Thoracic aorta (tissue), 2 donors: ENCODE measurements at places on chromosomes 16 and 17.
A peak's percentile ranks its signal among the peaks of the same experiment; 100 is the strongest.

GRCh38 chr17:12900474-12900873 is 111.2 kb downstream of the ARHGAP44 start:
- no peak for DNase-seq
- H3K36me3 ChIP-seq = peaks cover 7% of the 10 kb centered on the region
- no peaks in the 10 kb centered on the region for H3K4me1 ChIP-seq
- H3K4me3 ChIP-seq = no peak overlapping the region
- H3K27me3 ChIP-seq = no peaks in the 10 kb centered on the region

DNA sequence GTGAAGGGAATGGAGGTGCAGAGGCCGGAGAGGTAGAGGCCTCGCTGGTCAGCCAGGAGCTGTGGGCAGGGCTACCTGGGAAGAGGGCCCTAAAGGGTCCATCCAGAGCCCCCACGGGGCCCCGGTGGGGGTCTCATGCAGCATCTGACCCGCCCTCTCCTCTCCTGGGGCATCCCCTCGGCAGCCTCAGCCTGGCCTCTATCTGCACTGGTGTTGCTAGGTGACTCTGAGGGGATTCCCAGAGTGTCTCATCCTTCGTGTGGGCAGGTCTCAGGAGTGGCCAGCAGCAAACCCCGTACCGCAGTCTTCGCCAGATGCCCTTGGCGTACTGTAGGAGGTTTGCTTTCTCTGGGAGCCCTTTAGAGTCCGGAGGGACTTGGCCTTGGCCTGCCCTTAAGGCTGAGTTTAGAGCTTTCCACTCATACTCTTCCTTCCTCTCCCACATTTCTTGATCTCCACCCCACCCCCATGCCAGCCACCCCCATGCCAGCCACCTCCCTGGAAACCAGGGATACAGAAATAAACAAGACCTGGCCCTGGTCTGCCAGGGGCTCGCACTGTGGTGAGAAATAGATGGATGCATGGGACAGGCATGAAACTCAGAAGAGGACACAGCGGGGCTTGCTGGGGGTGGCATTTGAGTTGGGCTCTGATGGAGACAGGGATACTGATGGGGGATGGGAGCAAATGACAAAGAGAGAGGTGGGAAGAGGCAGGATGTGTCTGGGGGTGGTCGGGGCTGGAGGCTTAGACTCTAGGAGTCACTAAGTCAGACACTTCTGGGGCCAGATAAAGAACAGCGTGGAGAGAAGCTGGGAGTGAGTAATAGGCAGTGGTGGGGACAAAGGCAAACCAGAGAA is 9.9 kb downstream of the SLC5A10 start:
- DNase-seq = no peak
- H3K36me3 ChIP-seq = no peaks in the 10 kb centered on the region
- no peak overlapping the region for H3K27ac ChIP-seq
- H3K4me3 ChIP-seq = no peak overlapping the region

DNA sequence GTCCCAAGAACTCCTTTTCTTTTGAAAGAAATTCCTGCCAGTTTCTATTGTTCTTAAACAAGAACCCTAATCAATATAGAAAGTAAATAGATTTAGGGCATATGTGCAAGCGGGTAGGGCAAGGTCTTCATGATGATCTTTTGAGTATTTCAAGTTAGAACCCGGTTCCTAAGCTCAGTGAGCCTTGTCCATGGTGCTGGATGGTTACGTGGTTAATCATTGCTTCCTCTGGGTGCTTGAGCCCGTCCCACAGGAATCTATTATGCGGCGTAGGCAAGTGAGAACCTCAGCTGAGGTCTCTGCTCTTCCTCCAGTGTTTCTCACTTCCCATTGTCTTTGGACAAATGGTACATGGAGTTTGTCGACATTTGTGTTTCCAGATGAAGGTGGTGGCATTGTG is 580.8 kb upstream of the EEF2KMT start:
- no peak for DNase-seq
- no peaks in the 10 kb centered on the region for H3K4me1 ChIP-seq
- H3K36me3 ChIP-seq = no peaks in the 10 kb centered on the region
- H3K4me3 ChIP-seq = no peak overlapping the region
- no peaks in the 10 kb centered on the region for H3K27me3 ChIP-seq

GRCh38 chr17:72624652-72625051 is 467.8 kb downstream of the SLC39A11 start:
- no peak overlapping the region for H3K27ac ChIP-seq
- no peaks in the 10 kb centered on the region for H3K4me1 ChIP-seq
- no peak overlapping the region for H3K4me3 ChIP-seq
- no peaks in the 10 kb centered on the region for H3K36me3 ChIP-seq

GRCh38 chr17:28228986-28229729 is 89.8 kb upstream of the TMEM97 start:
- peaks cover 9% of the 10 kb centered on the region for H3K4me1 ChIP-seq
- no peak overlapping the region for H3K4me3 ChIP-seq
- no peak overlapping the region for H3K27ac ChIP-seq
- no peaks in the 10 kb centered on the region for H3K36me3 ChIP-seq
- no peak for DNase-seq

- H3K4me3 ChIP-seq = no peak overlapping the region
- H3K27ac ChIP-seq = no peak overlapping the region
- no peaks in the 10 kb centered on the region for H3K4me1 ChIP-seq
- DNase-seq = no peak
These were observed 31.2 kb downstream of the PITPNM3 start for GRCh38 chr17:6525141-6525540.

DNA sequence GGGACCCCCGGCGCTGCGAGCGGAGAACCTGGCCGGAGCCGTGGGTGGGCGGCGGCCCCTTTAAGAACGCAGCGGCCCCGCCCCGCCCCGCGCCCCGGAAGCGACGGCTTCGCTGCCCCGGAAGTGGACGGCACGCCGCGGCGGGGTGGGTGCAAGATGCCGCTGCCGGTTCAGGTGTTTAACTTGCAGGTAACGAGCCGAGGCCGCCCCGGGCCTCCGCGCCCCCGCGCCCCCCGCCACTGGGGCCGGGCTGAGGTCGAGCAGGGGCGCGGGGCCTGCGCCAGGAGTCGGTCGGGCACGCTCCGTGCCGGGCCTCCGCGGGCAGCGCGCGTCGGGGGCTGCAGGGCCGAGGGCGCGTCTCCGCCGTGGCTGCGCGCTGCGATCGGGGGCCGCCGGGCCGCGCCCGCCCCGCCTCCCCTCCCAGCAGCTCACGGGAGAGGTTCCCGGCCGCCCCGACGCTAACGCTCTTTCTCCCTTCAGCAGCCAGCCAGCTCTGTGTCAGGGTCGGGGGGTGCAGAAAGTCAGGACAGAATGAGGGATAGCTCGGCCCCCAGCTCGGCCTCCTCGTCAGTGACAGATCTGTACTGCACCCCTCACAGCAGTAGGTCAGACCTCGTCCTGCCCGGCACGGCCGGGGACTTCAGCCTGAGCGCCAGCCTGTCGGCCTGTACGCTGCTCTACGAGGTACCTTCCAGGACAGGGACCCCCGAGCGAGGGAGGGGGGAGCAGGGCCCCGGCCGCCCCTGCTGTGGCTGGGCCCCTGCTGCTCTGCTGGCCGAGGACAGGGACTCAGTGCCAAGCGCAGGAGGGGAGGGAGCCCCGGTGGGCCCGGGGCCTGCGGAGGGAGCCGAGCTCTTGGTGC is at the start of the genes GPS1 and RFNG:
Gene GPS1, plus strand, starts transcription at position 123 of the 862 bp plus-strand sequence. Its CDS starts 34 bp downstream, at position 157.
Gene RFNG, minus strand, starts transcription at position 36 of the 862 bp plus-strand sequence. CDS start 45 bp downstream, outside the sequence.
- H3K4me1 ChIP-seq = peaks cover 38% of the 10 kb centered on the region
- no peak within 1 kb of the TSS for H3K27ac ChIP-seq
- H3K27me3 ChIP-seq = no peaks in the 10 kb centered on the region

GRCh38 chr17:69339937-69340336 is 13.0 kb upstream of the ABCA5 start:
- no peak overlapping the region for H3K27ac ChIP-seq
- no peak overlapping the region for H3K4me3 ChIP-seq
- DNase-seq = no peak
- no peaks in the 10 kb centered on the region for H3K36me3 ChIP-seq

- H3K4me1 ChIP-seq = no peaks in the 10 kb centered on the region
- no peak for DNase-seq
- no peaks in the 10 kb centered on the region for H3K36me3 ChIP-seq
- H3K4me3 ChIP-seq = no peak overlapping the region
These were observed 158.5 kb downstream of the RPTOR start for GRCh38 chr17:80703142-80703478.

GRCh38 chr16:47636501-47637099 is 175.5 kb downstream of the PHKB start:
- no peak for DNase-seq
- no peak overlapping the region for H3K4me3 ChIP-seq

DNA sequence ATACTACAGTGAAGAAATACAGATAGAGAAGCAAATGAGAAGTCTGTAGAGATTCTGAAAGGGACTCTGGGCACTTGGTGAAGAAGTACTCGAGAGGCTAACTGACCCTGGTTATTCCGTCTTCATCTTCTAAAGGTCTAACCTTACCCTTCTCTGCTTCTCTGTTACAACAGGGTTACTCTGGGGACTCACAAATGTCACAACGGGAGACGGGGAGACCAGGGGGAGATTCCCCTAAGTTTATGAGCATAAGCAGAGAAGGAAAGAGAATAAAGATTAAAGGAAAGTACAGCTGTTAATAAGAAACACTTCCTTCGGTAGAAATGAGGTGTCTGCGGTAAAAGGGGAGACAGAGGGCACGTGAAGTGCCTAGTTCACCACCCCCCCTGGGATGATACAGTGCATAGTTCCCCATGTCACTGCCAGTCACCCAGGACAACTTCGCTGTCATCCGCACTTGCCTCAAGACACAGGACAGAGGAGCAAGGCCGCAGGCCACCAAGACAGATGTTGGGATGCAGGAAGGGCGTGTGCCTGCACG is 75.2 kb upstream of the TRAP1 start:
- peak overlapping the region; percentile 34 for H3K4me3 ChIP-seq
- DNase-seq = no peak
- H3K27me3 ChIP-seq = no peaks in the 10 kb centered on the region
- H3K36me3 ChIP-seq = peaks cover 15% of the 10 kb centered on the region
- H3K27ac ChIP-seq = peak overlapping the region; percentile 36

DNA sequence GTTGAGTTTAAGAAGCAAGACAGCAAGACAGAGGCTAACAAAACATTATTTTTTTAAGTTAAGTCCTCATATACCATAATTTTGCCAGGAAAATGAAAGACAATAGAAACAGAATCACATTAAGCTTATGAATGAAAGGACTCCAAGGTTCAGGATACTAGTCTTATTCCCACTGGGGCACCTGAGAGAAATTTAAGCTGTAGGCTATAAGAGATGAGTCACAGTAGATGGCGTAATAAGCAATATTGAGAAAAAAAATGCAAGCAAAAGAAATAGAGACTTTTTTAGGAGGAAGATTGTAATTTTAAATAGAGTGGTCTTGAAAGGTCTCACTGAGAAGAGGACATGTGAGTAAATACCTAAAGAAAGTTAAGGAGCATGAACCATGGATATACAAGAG is 57.1 kb upstream of the KIF2B start:
- H3K36me3 ChIP-seq = no peaks in the 10 kb centered on the region
- H3K4me1 ChIP-seq = no peaks in the 10 kb centered on the region
- no peak overlapping the region for H3K4me3 ChIP-seq
- H3K27me3 ChIP-seq = no peaks in the 10 kb centered on the region

- no peaks in the 10 kb centered on the region for H3K27me3 ChIP-seq
- no peak for DNase-seq
- H3K27ac ChIP-seq = no peak overlapping the region
- H3K36me3 ChIP-seq = no peaks in the 10 kb centered on the region
- H3K4me1 ChIP-seq = no peaks in the 10 kb centered on the region
These were observed 133.3 kb downstream of the ENGASE start for GRCh38 chr17:79207960-79208359.

DNA sequence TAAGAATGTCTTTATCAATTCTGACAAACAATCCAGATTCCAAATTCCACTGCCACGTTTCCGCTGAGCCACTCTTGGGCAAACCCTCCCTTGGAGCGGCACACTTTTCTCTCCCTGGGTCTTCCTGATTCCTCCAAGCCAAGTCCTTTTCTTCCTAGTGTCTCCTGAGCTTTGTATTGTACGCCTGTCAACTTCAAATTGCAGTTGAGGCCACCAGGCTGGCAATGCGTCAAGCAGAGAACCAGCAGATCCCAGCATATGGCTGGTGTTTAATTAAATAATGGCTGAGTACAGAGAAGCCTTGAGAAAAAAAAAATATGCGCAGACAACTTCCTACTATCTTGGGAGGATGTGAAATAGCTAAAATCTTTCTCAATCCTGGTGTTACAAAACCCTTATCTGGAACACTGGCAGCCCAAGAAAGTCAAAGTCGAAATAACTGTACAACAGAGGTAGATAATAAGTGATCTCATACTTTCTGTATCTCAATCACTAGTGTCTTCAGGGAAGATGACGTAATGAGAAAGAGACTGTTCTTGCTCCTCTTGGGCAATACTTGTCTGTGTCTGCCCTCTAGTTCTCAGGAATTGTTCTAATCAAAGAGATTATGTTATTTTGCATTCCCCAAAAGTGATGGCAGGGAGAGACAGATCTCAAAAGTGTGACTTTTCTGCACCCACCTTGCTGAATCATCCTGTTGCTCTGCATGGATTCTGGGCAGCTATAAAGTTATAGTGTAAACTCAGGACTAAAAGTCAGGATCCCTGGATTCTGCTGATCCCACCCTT is 15.0 kb downstream of the SMIM36 start:
- no peaks in the 10 kb centered on the region for H3K36me3 ChIP-seq
- H3K4me3 ChIP-seq = no peak overlapping the region
- H3K27me3 ChIP-seq = no peaks in the 10 kb centered on the region
- no peaks in the 10 kb centered on the region for H3K4me1 ChIP-seq
- DNase-seq = no peak

DNA sequence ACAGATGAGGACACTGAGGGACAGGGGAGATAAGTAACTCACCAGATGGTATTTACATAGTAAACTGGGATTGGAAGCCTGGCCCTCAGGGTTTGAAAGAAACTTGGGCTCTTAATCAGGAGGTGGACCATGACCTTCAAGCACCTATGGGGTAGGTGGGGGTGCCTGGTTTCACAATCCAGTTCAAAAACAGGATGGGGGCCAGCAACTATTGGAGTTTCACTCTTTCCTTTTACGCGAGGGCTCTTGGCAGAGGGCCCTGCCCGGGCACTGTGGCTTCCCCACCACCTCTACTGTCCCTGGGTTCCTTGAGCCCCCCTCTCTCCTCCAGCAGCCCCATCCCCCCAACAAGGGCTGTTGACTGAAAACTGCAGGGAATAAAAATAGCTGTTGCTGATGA is 11.3 kb upstream of the PRR29 start:
- no peak for DNase-seq
- H3K27me3 ChIP-seq = no peaks in the 10 kb centered on the region
- no peaks in the 10 kb centered on the region for H3K36me3 ChIP-seq
- H3K27ac ChIP-seq = no peak overlapping the region
- H3K4me3 ChIP-seq = no peak overlapping the region

GRCh38 chr17:16342979-16343378 is 10.3 kb downstream of the CENPV start:
- DNase-seq = no peak
- H3K36me3 ChIP-seq = peaks cover 8% of the 10 kb centered on the region

GRCh38 chr16:74153773-74154172 is 142.8 kb upstream of the PSMD7 start:
- no peak for DNase-seq
- H3K27me3 ChIP-seq = no peaks in the 10 kb centered on the region
- H3K27ac ChIP-seq = no peak overlapping the region
- no peak overlapping the region for H3K4me3 ChIP-seq
- H3K36me3 ChIP-seq = no peaks in the 10 kb centered on the region
